ENCODE measurements at places on chromosomes 7 and 10.

GRCh38 chr7:27846388-27846787 is 106.4 kb downstream of the TAX1BP1 start:
- DNase-seq = no peak

DNA sequence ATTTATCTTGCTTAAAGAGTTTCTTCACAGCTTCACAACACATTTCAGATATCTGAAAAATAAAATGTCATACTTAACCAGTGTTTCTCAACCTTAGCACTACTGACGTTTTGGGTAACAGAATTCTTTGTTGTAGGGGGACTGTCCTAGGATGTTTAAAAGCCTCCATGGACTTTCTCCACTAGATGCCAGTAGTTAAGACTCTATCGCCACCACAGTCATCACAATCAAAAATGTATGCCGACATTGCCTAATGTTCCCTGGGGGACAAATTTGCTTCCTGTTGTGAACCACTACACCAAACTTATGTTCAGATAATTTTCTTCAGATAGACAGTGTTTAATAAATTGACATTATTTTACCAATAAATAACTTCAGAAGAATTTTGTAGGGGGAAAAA is 13.4 kb downstream of the NOC3L start:
- no peak for DNase-seq

- no peak for DNase-seq
Measured at GRCh38 chr7:128104108-128104742, 73.0 kb upstream of the LRRC4 start.

- no peak for DNase-seq
Measured at GRCh38 chr7:33130184-33130583, 820 bp downstream of the BBS9 start.

DNA sequence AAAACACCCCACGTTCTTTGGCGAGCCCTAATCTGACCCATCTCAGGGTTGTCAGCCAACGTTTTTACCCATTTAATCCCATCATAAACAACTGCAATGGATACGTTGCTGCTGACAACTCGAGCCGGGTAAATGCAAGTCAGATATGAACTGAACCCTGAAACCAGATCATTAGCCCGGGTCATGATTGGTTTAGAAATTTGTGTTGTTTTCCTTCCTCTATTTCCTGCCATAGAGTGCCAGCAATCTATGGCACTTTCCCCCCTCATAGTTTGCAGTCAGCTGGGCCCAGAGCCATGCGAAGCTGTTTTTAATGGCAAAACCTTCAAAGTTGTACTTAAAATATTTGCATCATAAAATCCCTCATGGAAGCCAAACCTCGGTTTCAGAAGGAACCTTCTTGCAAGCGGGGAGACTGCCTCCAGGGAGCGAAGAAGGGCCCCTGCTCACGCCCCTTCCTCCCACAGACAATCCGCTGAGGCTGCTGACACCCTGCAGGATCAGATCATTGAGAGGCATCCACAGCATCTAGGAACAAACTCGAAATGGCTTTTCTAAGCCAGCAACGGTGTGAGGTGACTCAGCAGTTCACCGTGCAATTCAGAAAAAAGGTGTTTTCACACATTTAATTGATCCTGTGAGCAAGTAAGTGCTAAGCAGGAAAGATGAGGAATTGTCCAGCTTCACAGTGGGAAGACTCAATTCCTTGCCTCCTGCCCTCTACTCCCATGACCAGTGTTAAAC is 710.1 kb downstream of the PARD3 start:
- no peak for DNase-seq

DNA sequence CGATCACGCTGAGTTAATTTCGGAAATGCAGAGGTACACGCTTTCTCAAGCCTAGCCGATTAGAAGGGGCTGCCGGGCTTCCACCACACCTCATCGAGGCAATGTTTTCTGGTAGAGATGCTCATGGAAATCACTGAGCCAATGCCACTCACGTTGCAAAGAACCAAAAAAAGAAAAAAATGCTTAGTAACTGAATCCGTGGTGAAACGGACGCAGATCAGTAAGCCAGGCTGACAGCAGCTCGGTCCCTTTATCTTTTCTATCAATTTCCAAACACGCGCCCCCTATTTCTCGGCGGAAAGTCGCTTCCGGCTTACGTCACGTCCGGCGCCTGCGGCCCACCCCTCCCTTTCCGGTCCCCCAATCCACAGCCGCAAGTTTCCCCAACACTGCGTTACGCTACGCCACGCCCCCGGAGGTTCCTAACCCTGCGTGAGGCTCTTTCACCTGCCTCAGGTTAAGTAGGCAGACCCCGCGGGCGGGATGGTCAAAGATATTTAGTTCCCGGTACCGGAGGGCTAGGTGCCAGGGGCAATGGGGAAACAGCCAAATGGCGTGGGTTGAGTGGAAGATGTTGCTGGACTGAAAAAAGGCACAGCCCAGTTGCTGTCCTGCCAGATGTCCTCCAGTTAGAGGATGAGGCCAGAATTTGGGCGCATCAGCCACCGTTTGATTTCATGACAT is at the start of gene NSUN6:
NSUN6 (minus strand) TSS at position 264 of the 684 bp plus-strand sequence. CDS start 384 bp downstream, outside the sequence.
- DNase-seq = peak; percentile 71

DNA sequence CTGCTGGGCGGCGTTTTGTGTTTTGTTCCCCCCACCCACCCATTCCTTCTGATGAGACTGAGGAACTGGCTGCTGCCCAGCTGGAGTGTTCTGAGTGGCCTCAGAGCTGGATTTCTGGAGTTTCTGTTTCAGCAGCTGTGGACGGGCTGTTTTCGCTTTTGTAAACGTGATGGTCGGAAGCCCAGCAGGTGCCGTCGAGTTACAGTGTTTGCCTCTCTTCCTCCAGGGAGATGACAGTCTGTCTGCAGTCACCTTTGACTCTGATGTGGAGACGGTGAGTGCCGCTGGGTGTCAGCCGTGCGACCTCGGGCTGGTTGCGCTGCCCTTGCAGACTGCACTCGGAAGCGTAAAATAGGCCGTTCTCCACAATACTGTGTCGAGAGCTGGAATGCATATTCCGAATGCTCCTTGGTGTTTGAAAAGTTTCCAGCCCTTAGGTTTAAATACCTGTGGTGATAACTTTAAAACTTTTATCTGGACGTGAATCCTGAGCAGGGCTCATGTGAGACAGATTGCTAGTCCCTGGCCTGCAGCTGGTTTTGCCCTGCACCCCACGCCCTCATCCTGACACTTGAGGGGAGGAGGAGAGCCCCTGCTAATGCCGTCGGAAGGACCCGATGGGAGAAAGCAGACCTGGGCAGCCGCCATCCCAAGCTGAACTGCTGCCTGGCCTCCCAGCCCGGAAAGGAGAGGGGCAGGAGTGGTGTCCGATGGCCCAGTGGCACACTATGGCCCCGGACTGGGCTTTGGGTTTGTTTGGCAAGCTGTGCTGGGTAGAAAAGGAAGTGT is 8.3 kb downstream of the IQCE start:
- no peak for DNase-seq

DNA sequence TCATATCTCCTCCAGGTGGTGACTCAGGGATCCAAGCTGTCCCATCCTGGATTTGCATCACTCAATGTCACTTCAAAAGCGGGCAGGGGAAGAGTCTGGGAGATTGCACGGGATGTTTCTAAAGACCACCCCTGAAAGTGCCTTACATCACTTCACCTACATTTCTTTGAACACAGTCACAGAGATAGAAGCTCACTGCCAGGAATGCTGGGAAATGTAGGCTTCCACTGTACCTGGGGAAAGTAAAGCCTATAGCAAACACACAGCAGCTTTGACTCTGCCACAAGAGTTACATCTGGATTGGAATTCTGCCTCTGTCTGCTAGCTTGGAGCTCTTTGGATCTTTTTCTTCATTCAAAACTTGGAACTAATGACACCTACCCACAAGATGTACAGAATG is 300.9 kb downstream of the WDR11 start:
- DNase-seq = no peak
